ENCODE measurements at places on chromosomes 3 and 15.

- DNase-seq: no peak
Observed at GRCh38 chr15:88098361-88098760, 158.2 kb downstream of the NTRK3 start.

DNA sequence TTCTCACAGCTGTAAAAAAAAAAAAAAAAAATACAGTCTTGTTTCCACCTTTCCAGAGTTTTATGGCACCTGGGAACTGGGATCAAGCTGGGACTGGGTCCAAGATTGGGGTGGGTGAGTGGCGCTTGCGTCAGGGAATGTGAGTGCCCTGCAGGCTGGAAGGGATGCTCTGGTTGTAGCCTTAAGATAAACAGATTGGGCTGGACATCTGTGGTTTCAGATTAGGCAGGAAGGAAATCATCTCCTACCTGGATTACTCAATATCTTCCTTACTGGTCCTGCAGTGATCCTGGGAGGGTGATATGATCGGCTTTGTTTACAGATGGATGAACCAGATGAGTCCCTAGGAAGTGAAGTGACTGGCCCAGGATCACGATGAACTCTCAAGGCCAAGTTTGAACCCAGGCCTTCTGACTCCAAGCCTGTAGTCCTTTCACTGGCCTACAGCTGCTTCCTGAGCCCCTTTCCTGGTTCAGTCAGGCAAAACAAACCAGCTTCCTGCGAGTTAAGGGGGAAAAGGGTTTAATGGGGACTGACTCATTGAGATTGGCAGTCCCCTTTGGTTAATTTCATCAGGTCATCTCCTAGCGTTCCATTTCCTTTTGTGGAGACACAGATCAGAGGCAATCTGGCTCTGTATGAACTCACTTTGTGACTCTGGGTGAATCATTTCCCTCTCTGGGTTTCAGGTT, 179.8 kb downstream of the THSD4 start:
- DNase-seq: no peak

- no peak for DNase-seq
Observed at GRCh38 chr3:61535826-61536225, 25.5 kb upstream of the PTPRG start.

- no peak for DNase-seq
Observed at GRCh38 chr15:81254916-81255290, 58.2 kb downstream of the IL16 start.

DNA sequence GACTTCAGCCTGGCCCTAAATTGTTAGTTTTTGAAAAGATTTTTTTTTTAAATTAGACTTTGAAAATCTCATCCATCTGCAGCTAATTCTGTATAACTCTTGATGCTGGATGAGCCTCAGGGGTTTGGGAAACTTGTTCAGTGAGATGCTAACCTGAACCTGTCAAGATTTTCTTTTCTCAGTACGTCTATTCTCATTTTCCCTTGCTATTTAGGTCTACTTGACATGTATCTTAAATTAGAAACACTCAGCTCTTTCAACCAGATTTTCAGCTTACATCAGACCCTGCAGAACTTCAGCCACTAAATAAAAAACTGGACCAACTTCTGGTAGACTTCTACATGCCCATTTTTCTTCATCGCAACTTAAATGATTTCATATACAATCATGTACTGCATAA, 61.4 kb downstream of the MFSD1 start:
- DNase-seq: no peak

GRCh38 chr3:110743202-110743601, 328.4 kb upstream of the NECTIN3 start:
- no peak for DNase-seq

DNA sequence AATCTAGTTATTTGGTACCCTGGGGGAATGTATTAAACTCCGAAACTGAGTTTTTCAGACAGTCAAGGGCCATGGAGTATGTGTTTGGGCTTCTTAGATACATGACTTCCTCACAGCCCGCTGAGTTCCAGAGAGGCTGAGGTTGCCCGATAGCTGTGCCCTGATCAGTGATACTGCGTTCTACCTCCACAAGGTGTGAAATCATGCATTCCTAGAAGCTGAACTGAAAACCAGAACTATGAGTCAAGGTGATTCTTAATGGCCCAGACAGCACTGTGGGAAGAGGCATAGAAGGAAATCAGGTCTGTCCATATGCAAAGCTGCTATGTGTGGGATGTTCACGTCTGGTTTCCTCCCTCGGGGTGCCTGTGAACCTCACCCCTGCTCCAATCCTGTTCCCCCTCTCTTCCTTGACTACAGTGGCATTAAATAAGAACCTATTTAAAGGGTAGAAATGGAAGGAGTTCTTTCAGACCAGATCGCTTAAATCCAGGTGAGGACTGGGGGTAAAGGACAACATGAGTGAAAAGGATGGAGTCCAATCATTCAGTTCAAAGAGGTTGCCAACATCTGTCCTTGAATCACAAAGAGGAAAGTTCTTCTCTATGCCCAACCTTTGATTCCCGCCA, 74.3 kb downstream of the MYO1E start:
- no peak for DNase-seq

DNA sequence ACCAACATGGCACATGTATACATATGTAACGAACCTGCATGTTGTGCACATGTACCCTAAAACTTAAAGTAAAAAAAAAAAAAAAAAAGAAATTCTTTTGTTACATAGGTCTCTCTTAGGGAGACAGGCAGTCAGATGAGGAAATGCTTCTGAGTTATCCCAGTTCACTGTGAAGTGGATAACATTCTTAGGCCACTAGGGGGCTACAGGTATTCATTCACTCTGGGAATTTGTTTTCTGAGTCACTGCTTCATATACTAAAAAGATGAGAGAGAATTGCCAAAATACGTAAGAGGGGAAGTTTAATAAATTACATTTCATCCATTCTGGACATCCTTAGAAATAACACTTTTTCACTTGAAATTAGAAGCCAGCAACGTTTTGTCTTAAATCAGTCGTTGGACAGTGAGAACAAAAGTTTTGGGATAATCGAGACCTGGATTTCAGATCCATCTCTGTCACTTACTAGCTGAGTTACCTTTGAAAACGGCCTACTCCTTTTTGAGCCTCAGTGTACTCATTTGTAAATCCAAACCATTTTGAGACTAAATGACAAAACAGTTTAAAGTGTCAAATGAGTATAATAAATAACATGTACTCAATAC, 738.4 kb upstream of the ALCAM start:
- no peak for DNase-seq

DNA sequence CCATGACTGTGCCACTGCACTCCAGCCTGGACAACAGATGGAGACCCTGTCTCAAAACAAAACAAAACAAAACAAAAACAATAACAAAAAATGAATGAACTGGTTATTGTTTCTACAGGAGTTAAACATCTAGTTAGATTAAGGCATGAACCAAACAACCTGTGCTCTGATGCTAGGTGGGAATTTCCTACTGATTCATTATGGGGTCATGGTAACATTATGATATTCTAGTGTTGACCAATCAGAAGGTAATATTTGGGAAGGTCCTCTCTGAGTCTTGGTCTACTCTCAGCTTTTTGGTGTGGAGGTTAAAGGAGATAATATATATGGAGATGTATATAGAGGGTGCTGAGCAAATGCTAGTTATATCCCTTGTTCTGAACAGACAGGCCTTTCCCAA, 37.6 kb downstream of the MCF2L2 start:
- DNase-seq: no peak

DNA sequence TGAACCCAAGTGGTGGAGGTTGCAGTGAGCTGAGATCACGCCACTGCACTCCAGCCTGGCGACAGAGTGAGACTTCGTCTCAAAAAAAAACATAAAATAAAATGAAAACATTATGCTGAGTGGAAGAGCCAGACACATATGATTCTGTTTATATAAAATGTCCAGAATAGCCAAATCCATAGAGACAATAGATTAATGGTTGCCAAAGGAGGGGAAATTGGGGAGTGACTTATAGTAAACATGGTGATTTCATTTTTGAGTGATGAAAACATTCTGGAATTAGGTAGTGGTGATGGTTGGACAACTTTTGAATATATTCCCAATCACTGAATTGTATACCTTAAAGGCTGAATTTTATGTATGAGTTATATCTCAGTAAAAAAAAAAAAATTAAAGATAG, 172.0 kb upstream of the BFSP2 start:
- DNase-seq: no peak

GRCh38 chr3:15049584-15049983, 15.5 kb downstream of the MRPS25 start:
- DNase-seq: no peak

GRCh38 chr15:58957101-58957973, 23.9 kb upstream of the SLTM start:
- no peak for DNase-seq

DNA sequence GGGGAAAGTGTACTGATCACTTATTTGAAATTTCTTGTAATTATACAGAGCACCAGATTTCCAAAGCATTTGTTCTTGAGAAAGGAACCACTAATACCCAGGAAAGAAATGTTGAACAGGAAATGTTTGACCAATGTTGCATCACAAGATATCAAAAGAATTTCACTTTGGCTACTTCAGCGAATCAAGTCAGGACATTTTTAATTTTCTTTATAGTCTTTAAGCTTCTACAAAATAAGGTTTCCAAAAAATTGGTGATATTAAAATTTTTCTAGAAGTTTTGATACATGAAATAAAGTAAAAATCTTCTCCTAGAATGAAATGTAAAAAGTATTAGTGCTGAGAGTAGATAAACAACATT, 421.9 kb downstream of the MECOM start:
- DNase-seq: no peak

GRCh38 chr15:36784717-36785116, 205.3 kb downstream of the CDIN1 start:
- DNase-seq: no peak

- no peak for DNase-seq
Observed at GRCh38 chr3:37863949-37864822, 2.5 kb downstream of the CTDSPL start.

DNA sequence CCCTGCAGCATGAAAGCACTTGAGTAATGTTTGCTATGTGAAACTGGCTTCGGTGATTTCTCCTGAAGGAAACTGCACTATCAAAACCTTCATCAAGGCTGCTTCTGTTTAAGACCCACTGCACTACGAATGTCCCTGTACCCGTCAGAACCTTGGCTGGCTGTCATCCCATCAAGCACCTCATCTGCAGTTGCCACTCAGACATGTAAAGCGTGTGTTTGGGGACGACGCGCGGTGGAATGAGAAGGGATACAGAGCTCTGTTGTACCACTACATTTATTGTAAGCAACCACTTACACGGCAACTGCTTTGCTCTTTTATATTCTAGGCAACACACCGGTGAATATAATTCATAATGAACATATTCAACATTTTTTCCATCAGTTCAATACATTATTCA, 147.6 kb downstream of the TIGIT start:
- no peak for DNase-seq

DNA sequence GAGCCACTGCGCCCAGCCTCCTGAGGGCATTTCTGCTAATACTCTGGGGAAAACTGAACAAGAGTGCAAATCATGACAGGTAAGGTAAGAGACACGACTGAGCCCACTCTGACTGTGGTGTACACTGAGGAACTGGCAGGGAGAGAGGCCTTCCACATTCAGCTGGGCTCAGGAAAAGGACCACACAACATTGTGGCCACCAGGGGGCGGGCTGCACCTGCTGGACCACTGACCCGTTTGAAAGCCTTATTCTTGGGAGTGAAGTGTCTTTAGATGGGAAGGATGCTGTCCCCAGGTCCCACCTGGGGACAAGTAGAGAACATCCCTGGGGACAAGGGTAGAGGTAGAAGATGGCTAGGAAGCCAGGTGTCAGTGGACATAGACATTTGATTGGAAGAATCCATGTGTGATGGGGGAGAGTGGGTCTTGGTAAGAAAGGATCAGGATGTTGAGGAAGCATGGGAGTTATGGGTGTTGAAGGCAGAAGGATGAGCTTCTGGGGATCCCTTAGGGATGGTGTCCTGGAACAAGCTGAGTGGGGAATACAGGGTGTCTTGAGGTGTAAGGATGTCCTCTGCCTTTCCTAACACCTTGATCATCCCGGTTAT, 6.2 kb upstream of the CTDSPL start:
- DNase-seq: peak; percentile 75

DNA sequence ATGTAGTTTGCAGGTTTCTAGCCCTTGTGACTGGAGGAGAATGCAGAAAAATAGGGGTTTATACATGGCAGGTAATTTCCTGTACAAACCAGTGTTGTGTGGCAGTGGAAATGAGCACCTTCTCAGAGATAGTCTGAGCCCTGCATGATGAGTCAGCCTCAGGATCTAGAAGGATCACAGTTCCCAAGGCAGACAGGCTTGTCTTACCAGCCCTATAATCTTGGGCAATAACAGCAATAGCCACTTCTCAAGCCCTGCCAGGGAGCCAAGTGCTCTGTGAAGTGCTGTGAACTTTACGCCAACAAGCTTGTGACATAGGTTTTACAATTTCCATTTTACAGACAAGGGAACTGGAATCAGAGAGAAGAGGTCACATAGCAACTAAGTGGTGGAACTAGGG, 89.4 kb downstream of the CD47 start:
- DNase-seq: no peak

- no peak for DNase-seq
Observed at GRCh38 chr3:195230244-195230643, 40.7 kb downstream of the XXYLT1 start.

GRCh38 chr15:38652183-38652794, 87.7 kb upstream of the RASGRP1 start:
- no peak for DNase-seq
